ENCODE measurements at places on chromosomes 16 and 17. TPM values are rescaled to one million over a fixed set of nuclear protein-coding genes. Genes with fewer than 3 reads are reported as not detected.

The RND2 gene
- total RNA-seq, result 0.40 TPM

DNA sequence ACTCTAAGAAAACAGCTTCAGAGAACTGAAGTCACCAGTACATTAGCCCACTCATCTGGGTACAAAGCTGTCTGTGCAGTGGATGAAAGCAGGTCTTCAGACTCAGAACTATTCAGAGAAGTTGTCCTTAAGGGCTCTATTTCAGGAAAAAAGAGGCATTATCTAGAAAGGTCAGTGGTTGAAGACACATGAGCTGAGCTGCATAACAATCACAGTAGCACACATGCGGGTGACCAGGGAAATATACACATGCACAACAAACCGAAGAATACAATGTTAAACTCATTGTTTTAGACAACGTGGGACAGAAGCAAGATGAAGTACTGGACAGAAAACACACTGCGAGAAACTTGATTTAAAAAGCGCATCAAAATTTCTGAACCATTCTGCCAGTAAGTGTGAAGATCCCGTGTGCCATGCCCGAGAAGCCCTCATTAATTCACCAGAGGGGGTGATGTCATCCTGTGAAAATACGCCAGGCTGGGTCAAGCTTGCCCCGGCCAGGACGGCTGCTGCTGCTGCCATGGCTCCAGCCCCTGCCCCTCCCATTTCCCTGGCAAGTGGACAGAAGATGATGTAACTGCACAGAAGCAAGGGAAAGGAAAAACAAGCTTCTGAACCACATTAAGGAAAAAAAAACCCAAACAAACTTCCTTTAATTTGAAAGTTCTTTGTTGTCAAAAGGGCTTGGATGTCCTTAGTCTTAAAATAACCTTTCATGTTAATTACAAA lies 10.1 kb downstream of the DYNC1LI2 start:
- peak; percentile 92 for DNase-seq
- peak overlapping the region; percentile 89 for H3K27ac ChIP-seq

DNA sequence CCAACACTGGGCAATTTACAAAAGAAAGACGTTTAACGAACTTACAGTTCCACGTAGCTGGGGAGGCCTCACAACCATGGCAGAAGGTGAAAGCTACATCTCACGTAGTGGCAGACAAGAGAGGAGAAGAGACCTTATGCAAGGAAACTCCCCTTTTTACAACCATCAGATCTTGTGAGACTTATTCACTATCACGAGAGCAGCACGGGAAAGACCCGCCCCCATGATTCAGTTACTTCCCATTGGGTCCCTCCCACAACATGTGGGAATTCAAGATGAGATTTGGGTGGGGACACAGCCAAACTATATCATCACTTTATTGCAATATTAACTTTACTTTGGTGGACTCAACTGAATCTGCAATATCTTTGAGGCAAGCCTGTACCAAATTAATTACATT lies 11.9 kb upstream of the ENGASE start:
- no peaks in the 10 kb centered on the region for H3K36me3 ChIP-seq
- H3K27ac ChIP-seq, result no peak overlapping the region
- no peak overlapping the region for H3K4me3 ChIP-seq
- no peak for DNase-seq
- H3K27me3 ChIP-seq, result peaks cover 12% of the 10 kb centered on the region

- H3K27ac ChIP-seq, result no peak overlapping the region
- H3K4me3 ChIP-seq, result no peak overlapping the region
- no peaks in the 10 kb centered on the region for H3K4me1 ChIP-seq
These were observed 35.6 kb upstream of the MNT start for GRCh38 chr17:2436316-2436905.

DNA sequence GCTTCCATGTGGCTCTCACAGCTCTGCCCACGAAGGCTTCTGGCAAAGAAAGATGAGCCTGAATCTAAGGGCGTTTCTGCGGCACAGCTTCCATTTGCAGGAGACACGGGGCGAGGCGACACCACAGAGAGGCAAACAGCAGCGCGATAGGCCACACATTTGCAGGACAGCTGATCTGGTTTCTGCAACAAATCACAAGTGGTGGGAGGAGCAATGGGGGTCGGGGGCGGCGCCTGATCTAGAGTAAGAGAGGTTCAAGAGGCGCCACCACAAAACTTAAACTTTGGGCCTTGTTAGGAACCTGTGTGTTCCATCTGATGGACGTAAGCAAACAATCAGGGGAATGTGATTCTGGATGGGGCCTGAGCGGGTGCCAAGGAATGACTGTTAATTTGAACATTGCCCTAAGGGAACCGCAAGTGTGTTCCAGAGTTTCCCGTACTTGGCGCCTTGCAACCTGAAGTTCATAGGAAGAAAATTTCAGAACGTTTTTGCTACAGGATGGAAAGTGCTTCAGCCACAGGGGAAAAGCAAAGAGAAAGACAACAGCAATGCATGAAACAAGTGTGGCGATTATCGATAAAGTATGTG lies 18.9 kb upstream of the ENPP7 start:
- DNase-seq, result no peak
- H3K27me3 ChIP-seq, result peaks cover 32% of the 10 kb centered on the region
- H3K27ac ChIP-seq, result no peak overlapping the region
- peaks cover 15% of the 10 kb centered on the region for H3K4me1 ChIP-seq
- H3K4me3 ChIP-seq, result no peak overlapping the region

GRCh38 chr16:57007530-57007929 lies 18.2 kb downstream of the NLRC5 start:
- H3K4me3 ChIP-seq, result no peak overlapping the region
- H3K27me3 ChIP-seq, result peaks cover 10% of the 10 kb centered on the region
- H3K27ac ChIP-seq, result no peak overlapping the region
- no peaks in the 10 kb centered on the region for H3K36me3 ChIP-seq
- no peak for DNase-seq
- no peaks in the 10 kb centered on the region for H3K4me1 ChIP-seq

DNA sequence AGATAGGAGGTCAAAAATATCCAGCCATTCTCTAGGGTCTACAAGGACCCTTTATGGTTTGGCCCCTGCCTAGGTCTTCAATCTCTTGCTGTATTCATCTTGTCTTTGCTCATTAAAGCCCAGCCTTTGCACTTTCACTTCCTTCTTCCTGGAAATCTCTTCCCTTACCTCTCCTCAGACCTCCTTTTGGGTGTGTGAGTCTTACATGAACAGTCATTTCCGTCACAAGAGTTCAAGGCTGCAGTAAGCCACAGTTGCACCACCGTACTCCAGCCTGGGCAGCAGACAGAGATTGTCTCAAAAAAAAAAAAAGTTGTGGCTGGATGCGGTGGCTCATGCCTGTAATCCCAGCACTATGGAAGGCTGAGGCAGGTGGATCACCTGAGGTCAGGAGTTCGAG lies 6.0 kb upstream of the ATP1B2 start:
- H3K4me3 ChIP-seq, result no peak overlapping the region
- H3K27ac ChIP-seq, result no peak overlapping the region
- H3K36me3 ChIP-seq, result no peaks in the 10 kb centered on the region
- no peak for DNase-seq

GRCh38 chr17:8728971-8729370 lies 15.7 kb downstream of the CCDC42 start:
- H3K27me3 ChIP-seq, result peaks cover 30% of the 10 kb centered on the region
- H3K4me1 ChIP-seq, result no peaks in the 10 kb centered on the region
- no peak overlapping the region for H3K27ac ChIP-seq

- DNase-seq, result peak; percentile 66
- H3K27ac ChIP-seq, result no peak overlapping the region
- H3K4me3 ChIP-seq, result peak overlapping the region; percentile 40
These were observed 7.7 kb downstream of the CBX4 start for GRCh38 chr17:79831265-79832217.

GRCh38 chr17:222172-222571 lies 40.7 kb upstream of the DOC2B start:
- no peak for DNase-seq
- H3K4me1 ChIP-seq, result no peaks in the 10 kb centered on the region
- no peaks in the 10 kb centered on the region for H3K27me3 ChIP-seq
- H3K27ac ChIP-seq, result no peak overlapping the region
- no peak overlapping the region for H3K4me3 ChIP-seq

DNA sequence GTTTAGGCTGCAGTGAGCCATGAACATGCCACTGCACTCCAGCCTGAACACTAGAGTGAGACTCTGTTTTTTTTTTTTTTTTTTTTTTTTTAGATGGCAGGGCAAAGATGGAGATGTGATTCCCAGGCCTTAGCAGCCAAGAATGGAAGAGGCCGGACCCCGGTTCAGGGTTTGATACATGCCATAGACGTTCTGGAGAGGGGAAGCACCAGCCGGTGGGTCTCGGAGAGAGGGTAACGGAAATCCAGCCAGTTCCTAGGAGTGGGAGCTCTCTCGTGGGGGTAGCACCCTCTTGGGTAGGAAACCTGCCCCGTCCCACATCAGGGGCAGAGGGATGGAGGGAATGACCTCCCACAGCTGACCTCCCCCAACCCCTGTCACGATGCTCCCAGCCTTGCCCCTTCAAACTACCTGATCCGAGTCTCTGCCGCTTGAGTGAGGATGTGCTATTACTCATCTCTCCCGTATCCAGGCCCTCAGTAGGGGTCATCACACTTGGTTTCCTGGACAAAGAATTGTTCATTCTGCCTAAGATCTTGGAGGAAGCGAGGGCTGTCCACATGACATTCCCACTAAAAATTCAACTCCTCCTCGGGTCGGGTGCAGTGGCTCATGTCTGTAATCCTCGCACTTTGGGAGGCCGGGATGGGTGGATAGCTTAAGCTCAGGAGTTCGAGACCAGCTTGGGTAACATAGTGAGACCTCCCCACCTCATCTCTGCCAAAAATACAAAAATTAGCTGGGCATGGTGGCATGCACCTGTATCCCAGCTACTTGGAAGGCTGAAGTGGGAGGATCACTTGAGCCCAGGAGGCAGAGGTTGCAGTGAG lies 47.3 kb downstream of the MIS12 start:
- DNase-seq, result no peak
- peaks cover 4% of the 10 kb centered on the region for H3K36me3 ChIP-seq
- no peak overlapping the region for H3K4me3 ChIP-seq
- H3K27ac ChIP-seq, result no peak overlapping the region
- H3K4me1 ChIP-seq, result no peaks in the 10 kb centered on the region

GRCh38 chr16:17414916-17415315 lies 55.8 kb downstream of the XYLT1 start:
- DNase-seq, result no peak
- H3K36me3 ChIP-seq, result no peaks in the 10 kb centered on the region
- H3K27ac ChIP-seq, result no peak overlapping the region
- H3K4me1 ChIP-seq, result no peaks in the 10 kb centered on the region
- H3K27me3 ChIP-seq, result no peaks in the 10 kb centered on the region

DNA sequence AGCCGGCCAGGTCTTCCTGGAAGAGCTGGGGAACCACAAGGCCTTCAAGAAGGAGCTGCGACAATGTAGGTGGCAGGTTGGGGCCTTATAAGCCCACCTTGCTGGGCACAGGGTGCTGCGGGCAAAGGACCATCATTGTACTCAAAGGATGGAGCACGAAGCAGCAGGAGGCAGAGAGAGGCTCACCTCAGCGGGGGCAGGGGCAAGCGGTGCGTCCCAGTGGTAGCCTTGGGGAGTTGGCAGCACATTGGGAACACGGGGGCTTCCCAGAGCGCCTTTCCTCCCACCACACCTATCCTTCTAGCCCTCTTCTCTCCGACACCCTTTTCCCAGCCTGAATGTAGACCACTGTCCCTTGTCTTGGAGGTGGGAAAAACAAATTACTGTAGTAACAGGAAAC lies 2.1 kb downstream of the CNP start:
- peak overlapping the region; percentile 51 for H3K27ac ChIP-seq
- no peak for DNase-seq
- peaks cover 86% of the 10 kb centered on the region for H3K36me3 ChIP-seq
- peak overlapping the region; percentile 58 for H3K4me3 ChIP-seq
- H3K4me1 ChIP-seq, result peaks cover 32% of the 10 kb centered on the region
- no peaks in the 10 kb centered on the region for H3K27me3 ChIP-seq

The ABCC1 gene
- total RNA-seq, result 46.4 TPM

DNA sequence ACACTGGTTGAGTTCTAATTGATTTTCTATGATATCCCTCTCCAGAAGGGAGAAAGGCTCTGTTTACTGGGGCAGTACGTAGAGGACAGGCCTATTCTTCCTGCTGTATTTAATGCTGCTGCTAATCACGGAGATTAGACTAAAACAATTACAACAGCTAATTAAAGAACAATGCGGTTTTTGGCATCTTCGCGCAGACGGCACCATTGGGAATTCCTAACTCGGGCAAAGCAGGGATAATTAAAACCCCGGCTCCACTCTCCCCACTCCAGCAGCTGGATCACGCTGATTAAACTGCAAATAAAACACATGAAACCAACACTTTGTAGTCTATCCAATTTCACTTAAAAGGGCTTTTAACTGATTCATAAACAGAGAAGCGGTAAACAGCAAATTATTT lies 147.6 kb downstream of the XYLT1 start:
- no peak overlapping the region for H3K27ac ChIP-seq
- no peak overlapping the region for H3K4me3 ChIP-seq
- DNase-seq, result no peak
- no peaks in the 10 kb centered on the region for H3K27me3 ChIP-seq

GRCh38 chr16:87819983-87820382 lies 49.3 kb downstream of the SLC7A5 start:
- H3K4me3 ChIP-seq, result no peak overlapping the region
- no peak overlapping the region for H3K27ac ChIP-seq
- DNase-seq, result no peak

The P2RX5 gene
- 11.6 TPM for total RNA-seq

DNA sequence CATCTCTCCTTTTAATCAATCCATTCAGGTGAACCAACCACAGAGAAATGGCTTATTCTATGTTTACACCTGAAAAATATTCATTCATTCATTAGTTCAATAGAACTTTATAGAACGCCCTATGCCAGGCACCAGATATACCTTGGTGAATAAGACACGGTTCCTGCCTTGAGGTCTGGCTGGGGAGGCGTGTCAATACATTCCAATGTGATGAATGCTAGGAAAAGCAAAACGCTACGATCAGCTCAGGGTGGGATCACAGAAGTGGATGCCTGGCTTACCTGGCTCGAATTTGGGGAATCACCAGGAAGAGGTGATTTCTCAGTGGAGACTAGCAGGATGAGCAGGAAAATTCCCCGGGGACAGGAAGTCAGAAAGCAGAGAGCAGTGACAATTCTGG lies 17.5 kb upstream of the WFIKKN2 start:
- peaks cover 41% of the 10 kb centered on the region for H3K27me3 ChIP-seq
- H3K27ac ChIP-seq, result no peak overlapping the region
- H3K36me3 ChIP-seq, result no peaks in the 10 kb centered on the region
- DNase-seq, result peak; percentile 70

DNA sequence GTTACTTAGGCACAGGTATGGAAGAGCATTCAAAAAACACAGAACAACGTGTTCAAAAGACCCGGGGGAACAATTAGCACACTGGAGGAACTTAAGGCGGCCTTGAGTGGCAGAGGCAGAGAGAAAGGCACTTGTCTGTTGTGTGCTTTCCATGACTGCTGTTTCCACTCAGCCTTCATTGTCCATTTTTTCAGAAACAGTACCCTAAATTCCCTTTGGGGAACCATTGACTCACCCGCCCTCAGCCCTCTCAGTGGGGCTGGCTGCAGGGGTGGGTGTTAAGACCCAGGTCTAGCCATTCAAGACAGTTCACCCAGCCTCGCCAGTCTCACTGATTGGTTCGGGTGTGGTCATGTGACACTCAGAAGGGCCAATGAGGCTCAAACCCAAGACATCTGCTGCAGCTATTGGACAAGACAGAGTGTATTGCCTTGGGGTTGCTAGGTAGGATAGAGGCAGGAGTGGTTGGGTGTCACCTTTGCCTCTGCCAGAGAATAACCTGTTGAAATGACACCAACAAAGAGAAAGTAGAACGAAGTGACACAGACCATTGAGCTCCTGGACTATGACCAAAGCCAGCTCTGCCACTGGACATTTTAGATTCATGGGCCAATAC lies 19.6 kb upstream of the CEP20 start:
- H3K27me3 ChIP-seq, result no peaks in the 10 kb centered on the region
- no peaks in the 10 kb centered on the region for H3K36me3 ChIP-seq

Data from Calu3 (cell line).